ENCODE measurements at places on chromosomes 13 and 19.

DNA sequence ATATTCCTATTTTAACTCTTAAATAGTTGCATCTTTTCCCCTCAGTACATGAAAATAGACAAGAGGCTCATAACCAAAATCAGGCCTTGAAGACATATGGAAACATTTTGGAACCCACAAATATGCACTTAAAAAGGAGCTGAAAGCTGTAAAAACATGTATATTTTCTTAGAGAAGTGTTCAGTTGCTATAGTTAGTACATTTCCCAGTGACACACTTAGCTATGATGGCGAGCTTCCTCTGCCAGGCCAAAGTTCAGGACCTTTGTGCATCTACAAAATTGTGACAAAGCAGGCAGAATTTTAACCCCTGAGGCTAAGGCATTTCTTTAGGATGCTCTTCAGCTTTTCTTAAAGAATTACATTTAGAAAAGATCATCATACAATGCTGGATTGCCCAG, 54.5 kb downstream of the RCBTB2 start:
- H3K27ac ChIP-seq: no peak overlapping the region
- no peaks in the 10 kb centered on the region for H3K4me1 ChIP-seq
- no peaks in the 10 kb centered on the region for H3K36me3 ChIP-seq
- no peak overlapping the region for H3K4me3 ChIP-seq
- no peaks in the 10 kb centered on the region for H3K27me3 ChIP-seq

DNA sequence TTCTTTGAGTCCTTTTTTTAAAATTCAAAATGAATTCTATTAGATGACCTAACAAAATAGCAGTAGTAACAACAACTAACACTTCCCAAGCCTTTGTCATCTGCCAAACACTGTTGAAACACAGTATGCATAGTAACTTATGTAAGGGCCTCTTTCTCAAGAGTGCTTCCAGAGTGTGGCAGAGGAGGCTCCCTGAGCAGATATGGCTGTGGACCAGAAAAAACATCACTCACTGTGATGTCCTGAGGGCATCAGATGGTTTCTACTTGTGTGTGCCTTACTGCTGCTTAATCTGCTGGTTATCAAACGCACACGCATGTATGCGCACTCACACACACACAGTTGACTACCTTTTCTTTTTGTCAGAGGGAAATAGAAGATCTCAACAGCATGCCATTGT, 110.8 kb downstream of the DLEU7 start:
- no peaks in the 10 kb centered on the region for H3K27me3 ChIP-seq
- H3K36me3 ChIP-seq: no peaks in the 10 kb centered on the region
- no peak overlapping the region for H3K4me3 ChIP-seq
- no peak for DNase-seq
- H3K4me1 ChIP-seq: no peaks in the 10 kb centered on the region
- no peak overlapping the region for H3K27ac ChIP-seq

- H3K36me3 ChIP-seq: no peaks in the 10 kb centered on the region
- no peaks in the 10 kb centered on the region for H3K27me3 ChIP-seq
- no peaks in the 10 kb centered on the region for H3K4me1 ChIP-seq
- no peak for DNase-seq
- H3K4me3 ChIP-seq: no peak overlapping the region
These were observed 43.3 kb downstream of the FLT1 start for GRCh38 chr13:28451482-28452217.

GRCh38 chr13:71412231-71412630, 454.8 kb downstream of the DACH1 start:
- no peaks in the 10 kb centered on the region for H3K4me1 ChIP-seq
- no peak for DNase-seq
- H3K27me3 ChIP-seq: no peaks in the 10 kb centered on the region
- H3K27ac ChIP-seq: no peak overlapping the region
- no peaks in the 10 kb centered on the region for H3K36me3 ChIP-seq

DNA sequence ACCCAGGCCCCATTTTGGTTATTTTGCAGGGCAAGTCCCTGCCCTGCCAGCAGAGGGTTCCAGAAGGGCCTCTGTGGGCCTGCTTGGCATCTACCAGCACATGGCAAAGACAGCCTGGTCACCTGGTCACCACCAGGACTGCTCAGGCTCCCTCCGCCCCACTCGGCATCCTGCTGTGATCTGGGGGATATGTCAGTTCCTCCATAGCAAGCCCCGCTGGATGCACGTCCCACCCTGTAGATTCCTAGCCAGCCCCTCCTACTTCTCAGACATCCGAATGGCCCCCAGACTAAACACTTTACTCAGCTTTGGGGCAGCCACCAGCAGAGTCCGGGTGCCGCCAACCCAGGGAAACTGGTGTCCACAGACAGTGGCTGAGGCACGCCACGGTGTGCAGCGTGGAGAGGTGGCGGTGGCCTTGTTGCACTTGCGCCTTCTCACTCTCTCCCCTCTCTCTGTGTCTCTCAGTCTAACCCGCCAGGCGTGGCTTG, 31.8 kb upstream of the USE1 start:
- H3K27me3 ChIP-seq: no peaks in the 10 kb centered on the region
- no peaks in the 10 kb centered on the region for H3K4me1 ChIP-seq
- DNase-seq: no peak
- no peaks in the 10 kb centered on the region for H3K36me3 ChIP-seq

GRCh38 chr19:4523306-4524110, 5.2 kb upstream of the PLIN4 start:
- H3K27ac ChIP-seq: no peak overlapping the region
- H3K36me3 ChIP-seq: no peaks in the 10 kb centered on the region
- peaks cover 10% of the 10 kb centered on the region for H3K4me1 ChIP-seq
- H3K27me3 ChIP-seq: no peaks in the 10 kb centered on the region
- no peak for DNase-seq

DNA sequence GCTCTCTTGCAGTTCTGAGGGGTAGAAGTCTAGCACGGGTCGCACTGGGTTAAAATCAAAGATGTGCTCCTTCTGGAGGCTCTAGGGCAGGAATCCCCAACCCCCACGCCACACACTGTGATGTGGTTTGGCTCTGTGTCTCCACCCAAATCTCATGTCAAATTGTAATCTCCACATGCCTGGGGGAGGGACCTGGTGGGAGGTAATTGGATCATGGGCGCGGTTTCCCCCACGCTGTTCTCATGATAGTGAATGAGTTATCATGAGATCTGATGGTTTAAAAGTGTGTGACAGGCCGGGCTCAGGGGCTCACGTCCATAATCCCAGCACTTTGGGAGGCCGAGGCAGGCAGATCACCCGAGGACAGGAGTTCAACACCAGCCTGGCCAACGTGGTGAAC, 26.6 kb upstream of the CALM3 start:
- H3K27me3 ChIP-seq: no peaks in the 10 kb centered on the region
- H3K36me3 ChIP-seq: no peaks in the 10 kb centered on the region
- no peak overlapping the region for H3K4me3 ChIP-seq

DNA sequence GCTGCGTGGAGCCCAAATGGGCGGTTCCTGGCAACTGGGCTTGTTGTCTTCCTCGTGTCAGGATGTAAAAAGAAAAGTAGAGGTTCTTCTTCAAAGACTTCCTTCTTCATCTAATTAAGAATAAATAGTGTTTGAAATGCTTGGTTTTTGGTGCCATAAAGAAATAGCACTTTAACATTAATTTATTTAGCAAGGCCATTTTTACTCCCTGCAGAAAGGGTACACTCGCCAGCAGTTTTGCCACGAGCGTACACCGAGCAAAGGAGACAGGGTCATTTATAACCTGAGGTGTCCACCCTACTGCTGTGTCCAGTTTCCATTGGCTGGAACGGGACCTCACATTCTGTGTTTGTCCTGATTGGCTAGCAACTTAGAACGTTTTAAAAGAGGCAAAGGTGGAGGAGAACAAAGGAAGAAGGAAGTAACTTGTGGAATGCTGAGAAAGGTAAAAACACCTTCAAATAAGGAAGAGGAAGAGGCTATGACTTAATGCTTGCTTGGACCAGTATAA, 21.8 kb upstream of the OR10H1 start:
- H3K36me3 ChIP-seq: no peaks in the 10 kb centered on the region
- peak; percentile 99 for DNase-seq

DNA sequence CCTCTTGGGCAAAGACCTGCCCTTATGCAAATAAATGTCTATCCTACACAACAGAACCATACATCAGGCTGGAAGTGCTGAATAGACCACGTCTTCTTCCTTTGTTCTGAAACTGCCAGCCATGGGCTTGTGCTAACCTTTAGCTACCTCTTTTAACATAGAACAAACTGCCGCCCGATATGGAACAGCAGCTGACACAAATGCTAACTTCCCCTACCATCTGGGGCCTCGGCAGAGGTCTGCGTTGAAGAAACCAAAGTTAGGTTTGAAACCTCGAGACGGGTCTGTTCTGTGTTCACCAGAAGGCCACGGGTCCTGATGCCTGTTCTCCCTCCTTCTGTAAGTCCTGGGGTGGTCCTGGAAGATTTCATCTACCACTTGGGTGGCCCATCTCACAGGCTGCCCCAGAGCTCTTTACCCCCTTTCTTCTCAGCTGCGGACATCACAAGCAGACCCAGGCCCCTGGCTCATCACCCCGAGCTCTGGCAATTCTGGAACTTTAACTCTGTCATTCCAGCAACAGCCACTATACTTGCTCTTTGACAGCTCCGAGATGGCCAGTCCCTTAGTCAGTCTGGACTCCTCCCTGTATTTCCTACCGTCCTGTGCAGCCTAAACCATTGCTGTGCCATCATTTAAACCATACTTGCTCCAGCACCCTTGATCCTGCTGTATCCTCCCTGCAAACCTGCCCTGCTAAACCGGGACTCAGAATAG, 146.7 kb downstream of the USP12 start:
- H3K27me3 ChIP-seq: no peaks in the 10 kb centered on the region
- no peak overlapping the region for H3K27ac ChIP-seq
- H3K4me1 ChIP-seq: no peaks in the 10 kb centered on the region

DNA sequence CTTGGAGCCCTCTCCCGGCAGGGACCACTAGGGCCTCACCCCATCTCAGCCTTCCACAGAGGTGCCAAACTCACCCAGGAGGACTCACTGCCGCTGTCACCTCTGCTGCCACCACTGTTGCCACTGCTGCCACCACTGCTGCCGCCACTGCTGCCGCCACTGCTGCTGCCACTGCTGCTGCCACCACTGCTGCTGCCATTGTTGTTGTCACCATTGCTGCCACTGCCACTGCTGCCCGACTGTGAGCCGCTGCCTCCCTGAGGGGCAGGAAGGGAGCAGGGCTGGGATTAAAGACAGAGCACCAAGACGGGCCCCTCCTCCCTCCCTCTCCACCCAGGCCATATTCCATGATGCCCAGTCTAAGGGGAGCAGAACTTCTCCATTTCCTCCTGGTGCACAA, 2.1 kb downstream of the DMKN start:
- H3K36me3 ChIP-seq: no peaks in the 10 kb centered on the region
- DNase-seq: no peak
- no peak overlapping the region for H3K27ac ChIP-seq
- no peak overlapping the region for H3K4me3 ChIP-seq
- no peaks in the 10 kb centered on the region for H3K27me3 ChIP-seq

- peak overlapping the region; percentile 85 for H3K27ac ChIP-seq
- H3K36me3 ChIP-seq: no peaks in the 10 kb centered on the region
- H3K27me3 ChIP-seq: no peaks in the 10 kb centered on the region
- no peaks in the 10 kb centered on the region for H3K4me1 ChIP-seq
These were observed 1.6 kb upstream of the APOC1 start for GRCh38 chr19:44912854-44913253.

DNA sequence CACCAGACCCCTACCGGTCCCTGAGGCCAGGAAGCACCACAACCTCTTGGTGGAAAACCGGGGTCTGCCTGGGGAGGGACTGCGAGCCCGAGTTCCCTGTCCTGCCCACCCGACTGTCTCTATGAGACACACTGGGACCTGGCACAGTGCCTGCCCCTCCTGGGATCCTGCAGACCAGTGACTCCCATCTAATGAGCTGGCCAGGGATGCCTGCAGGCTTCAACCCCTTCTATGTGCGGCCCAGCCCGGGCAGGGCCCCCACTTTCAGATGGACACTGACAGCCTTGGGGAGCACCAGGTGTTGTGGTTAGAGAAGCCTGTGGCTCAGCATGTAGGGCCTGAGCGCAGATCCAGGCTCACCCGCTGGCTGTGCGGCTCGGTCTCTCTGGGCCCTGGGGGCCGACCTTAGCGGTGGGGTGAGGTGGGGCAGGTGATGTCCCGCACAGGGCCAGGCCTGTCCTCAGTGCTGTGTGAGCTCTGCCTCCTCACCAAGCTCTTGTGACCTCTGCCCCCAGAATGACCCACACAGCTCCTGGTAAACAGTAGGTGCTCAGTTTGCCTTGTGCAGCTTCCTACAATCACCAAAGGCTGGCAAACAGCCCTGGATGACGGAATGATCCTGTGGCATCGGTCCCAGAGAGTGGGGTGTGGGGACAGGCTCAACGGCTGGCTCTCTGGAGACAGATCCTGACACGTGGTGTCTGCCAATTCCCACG, 17.9 kb upstream of the CACTIN start:
- H3K27me3 ChIP-seq: no peaks in the 10 kb centered on the region
- peak; percentile 44 for DNase-seq
- no peaks in the 10 kb centered on the region for H3K36me3 ChIP-seq
- H3K4me3 ChIP-seq: no peak overlapping the region
- no peaks in the 10 kb centered on the region for H3K4me1 ChIP-seq

- DNase-seq: no peak
- H3K4me3 ChIP-seq: no peak overlapping the region
- no peak overlapping the region for H3K27ac ChIP-seq
- H3K36me3 ChIP-seq: no peaks in the 10 kb centered on the region
- H3K4me1 ChIP-seq: no peaks in the 10 kb centered on the region
- no peaks in the 10 kb centered on the region for H3K27me3 ChIP-seq
These were observed 66.3 kb downstream of the ZIC5 start for GRCh38 chr13:99905224-99905623.

DNA sequence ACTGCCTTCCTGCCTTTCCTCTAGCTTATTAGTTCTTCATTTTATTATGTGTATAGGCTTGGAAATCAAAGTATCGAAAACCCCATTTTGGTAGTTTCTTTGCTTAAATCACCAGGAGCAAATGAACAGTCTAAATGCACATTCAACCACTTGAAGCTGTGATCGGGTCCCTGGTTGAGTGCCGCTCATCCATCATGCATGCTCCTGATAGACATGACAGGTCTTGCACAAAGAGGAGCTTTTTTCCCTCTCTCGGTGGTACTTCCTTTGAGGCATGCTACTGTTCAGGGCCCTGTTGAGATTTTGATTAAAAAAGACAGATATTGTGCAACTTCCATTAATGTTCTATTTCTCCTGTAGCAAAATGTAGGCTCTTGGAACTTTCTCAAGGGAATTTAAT, 185.8 kb downstream of the OLFM4 start:
- H3K36me3 ChIP-seq: no peaks in the 10 kb centered on the region
- H3K4me1 ChIP-seq: no peaks in the 10 kb centered on the region
- no peak overlapping the region for H3K27ac ChIP-seq
- no peak overlapping the region for H3K4me3 ChIP-seq

DNA sequence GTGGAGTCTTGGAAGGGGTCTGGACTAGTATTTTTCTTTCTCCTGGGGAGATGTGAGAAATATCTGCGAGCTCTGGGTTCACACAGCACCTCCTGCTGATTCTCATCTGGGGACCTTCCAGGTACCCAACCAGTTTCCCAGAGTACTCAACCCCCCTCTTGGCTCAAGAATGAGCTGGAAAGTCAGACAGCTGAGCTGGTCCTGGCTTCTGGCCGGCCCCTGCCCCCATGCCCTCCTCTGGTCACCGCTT, 2.2 kb upstream of the PDE4A start:
- no peak overlapping the region for H3K27ac ChIP-seq
- no peaks in the 10 kb centered on the region for H3K36me3 ChIP-seq
- peaks cover 21% of the 10 kb centered on the region for H3K27me3 ChIP-seq
- no peak overlapping the region for H3K4me3 ChIP-seq
- no peak for DNase-seq

GRCh38 chr13:39451301-39451700, 151.7 kb downstream of the LHFPL6 start:
- H3K27me3 ChIP-seq: no peaks in the 10 kb centered on the region
- H3K4me3 ChIP-seq: no peak overlapping the region
- no peak overlapping the region for H3K27ac ChIP-seq
- H3K36me3 ChIP-seq: no peaks in the 10 kb centered on the region

Measured in breast epithelium (tissue), 4 donors.